GDM1 (cell line): ENCODE measurements at places on chromosomes 3 and 15.

GRCh38 chr3:46361408-46362283, 7.7 kb downstream of the CCR2 start:
- no peak for DNase-seq

DNA sequence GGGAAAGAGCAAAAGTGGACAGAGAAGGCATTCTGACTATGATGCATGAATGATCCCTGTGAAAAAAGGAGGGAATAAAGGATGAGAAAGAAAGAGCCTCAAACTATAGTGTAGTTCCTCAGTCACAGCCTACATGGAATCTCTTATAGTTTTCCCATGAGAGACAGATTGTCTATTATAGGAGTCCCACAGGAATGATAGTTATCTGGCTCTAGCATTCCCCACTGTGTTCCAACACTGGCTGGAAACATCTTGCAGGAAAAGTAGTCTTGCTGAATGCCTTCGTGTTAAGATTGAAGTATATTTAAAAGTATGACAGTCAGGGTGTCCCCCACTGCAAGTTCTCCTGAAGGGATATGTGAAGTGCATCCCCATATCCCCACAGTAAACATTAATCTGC, 641.5 kb upstream of the NECTIN3 start:
- no peak for DNase-seq

DNA sequence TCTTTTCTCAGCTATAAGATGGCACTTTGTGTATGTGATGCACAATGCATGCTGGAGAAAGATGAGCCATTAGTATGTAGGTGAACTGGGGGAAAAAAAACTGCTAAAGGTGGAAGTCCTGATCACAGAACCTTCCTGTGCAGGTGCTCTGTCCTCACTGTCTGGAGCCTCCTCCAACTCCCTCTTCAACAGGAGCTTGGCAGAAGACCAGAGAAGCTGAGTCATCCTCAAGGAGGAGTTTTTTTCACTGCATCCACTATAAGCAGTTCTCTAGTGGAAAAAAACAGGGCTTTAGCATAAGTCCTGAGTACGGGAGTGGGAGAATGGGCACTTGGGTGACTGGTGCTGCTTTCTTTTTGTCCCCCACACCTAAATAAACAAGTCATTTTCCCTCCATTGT, 168.4 kb upstream of the CADPS start:
- no peak for DNase-seq

DNA sequence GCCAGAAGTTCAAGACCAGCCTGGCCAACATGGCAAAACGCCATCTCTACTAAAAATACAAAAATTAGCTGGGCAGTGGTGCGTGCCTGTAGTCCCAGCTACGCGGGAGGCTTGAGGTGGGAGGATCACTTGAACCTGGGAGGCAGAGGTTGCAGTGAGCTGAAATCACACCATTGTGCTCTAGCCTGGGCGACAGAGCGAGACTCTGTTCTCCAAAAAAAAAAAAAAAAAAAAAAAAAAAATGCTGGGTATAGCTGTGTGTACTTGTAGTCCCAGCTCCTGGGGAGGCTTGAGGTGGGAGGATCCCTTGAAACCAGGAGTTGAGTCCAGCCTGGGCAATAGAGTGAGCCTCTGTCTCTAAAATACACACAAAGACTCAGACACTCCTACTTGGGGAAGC, 32.0 kb downstream of the PPP1R2 start:
- no peak for DNase-seq

DNA sequence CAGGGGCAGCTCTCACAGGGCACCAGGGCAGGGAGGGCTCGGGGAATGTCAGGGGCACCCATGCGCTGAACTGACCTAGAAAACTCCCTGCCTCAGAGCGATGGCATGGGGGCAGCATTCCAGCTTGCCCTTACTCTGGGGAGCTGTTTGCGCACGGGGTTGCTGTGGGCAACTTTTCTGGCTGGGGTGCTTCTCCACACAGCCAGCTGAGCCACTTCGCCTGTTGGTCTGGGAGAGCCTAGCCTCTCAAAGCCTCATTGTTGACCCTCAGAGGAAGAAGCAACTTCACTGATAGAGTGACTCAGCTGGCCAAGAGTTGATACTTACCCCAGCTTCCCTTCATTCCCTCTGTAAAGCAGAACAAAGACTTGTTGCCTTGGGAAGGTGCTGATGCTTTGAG, 42.6 kb upstream of the MRPS22 start:
- no peak for DNase-seq

GRCh38 chr3:12507591-12508281, 23.5 kb downstream of the TSEN2 start:
- no peak for DNase-seq

DNA sequence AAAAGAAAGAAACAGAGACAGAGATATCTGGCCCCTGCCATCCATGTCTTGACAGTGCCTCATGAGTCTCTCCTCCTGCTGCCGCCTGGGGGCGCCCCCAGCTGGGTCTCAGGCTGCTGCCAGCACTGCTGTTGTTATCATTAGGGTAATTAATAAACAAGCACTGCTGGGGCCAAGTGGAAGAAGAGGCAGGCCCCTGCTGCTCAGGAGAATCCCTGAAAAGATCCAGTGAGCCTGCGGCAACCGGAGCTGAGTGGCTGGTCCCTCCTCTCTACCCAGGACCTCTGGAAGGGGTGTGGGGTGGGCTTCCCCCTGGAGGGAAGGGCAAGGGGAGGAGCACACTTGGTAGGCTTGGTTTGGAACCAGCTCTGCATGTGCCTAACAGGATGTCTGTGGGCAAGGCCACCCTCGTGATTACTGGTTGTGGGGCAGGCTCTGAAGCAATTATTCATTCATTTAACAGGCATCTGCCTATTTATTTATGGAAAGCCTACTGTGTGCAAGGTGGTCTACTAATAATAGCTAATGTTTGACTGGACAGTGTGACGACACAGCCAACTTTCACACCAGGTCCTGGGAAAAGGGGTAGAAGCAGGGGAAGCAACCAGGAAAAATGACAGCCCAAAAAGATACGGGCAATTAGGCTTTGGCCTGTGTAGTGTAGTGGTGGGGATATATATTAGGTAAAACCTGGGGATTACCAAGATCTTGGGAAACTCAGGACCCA, 1.2 kb upstream of the TYRO3 start:
- peak; percentile 63 for DNase-seq

DNA sequence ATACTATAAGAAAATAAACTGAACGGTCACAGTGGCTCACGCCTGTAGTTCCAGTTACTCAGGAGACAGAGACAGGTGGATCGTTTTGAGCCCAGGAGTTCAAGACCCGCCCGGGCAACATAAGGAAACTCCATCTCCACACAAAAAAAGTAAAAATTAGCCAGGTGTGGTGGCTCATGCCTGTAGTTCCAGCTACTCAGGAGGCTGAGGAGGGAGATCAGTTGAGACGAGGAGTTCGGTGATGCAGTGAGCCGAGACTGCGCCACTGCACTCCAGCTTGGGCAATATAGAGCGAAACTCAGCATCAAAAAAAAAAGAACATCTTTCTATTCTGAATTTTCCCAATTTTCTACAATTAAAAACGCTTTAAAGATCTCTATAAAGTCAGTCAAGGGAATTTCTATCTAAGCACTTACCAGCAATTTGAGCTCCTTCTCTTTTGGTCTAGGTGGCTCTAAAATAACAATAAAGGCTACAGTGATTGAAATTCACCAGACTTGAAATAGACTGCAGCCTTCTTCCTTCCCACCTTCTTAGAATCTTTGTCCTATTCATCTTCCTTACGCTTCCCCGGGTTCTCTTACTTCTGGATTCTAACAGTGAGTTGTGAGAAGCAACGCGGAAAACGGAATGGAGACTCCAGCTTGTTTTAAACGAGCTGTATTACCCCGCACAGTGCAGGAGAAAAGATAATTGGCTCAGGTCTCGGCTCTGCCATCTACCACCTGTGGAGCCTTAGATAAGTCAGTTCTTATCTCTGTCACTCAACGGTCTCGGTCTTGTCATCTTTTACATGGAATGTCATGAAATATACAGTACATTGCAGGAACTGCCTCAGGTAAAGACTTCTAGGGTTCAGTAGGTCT, 812 bp upstream of the SEC62 start:
- DNase-seq = no peak

DNA sequence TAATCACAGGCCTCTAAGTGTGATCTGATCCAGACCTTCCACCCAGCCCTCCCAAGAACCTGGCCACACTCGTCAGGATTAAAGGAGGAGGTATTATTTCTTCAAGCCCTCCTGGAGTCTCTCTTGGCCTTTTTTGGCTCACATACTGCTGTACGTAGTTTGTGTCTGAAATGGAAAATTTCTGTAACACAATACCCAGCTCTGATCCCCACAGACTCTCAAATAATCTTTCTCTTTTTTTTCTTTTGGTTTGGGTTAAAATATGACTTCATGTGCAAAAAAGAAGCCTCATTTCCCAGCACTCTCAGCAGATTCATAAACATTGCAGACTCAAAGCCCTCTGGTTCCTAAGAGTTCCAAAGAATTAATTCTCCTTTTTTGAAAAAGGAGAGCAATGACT, 96.5 kb upstream of the PHLDB2 start:
- DNase-seq = no peak

DNA sequence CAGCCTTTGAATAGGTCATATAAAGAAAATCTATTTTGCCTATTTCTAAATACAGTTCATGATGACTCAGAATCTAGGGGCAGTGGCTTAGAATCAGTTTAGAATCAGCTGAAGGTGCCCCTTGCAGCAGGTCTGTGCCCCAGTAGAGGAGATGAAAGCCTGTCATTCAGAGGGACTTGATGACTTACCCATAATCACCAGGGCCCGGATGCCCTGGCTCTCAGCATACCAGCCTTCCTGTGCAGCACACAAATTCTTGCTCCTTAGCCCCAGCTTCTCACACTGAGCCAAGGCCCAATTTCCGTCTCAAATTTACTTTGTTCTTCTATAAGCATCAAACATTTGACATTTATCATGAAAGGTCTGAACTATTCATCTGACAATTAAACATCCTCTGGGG, 83.2 kb upstream of the EOMES start:
- DNase-seq = no peak

- DNase-seq = no peak
These were observed 25.3 kb downstream of the RBPMS2 start for GRCh38 chr15:64749999-64750657.

- no peak for DNase-seq
These were observed 114.4 kb downstream of the RYR3 start for GRCh38 chr15:33425142-33425541.
